Immature natural killer cell (primary cell): ENCODE measurements at places on chromosomes 6 and 20. TPM values are rescaled to one million over a fixed set of nuclear protein-coding genes. Genes with fewer than 3 reads are reported as not detected.

DNA sequence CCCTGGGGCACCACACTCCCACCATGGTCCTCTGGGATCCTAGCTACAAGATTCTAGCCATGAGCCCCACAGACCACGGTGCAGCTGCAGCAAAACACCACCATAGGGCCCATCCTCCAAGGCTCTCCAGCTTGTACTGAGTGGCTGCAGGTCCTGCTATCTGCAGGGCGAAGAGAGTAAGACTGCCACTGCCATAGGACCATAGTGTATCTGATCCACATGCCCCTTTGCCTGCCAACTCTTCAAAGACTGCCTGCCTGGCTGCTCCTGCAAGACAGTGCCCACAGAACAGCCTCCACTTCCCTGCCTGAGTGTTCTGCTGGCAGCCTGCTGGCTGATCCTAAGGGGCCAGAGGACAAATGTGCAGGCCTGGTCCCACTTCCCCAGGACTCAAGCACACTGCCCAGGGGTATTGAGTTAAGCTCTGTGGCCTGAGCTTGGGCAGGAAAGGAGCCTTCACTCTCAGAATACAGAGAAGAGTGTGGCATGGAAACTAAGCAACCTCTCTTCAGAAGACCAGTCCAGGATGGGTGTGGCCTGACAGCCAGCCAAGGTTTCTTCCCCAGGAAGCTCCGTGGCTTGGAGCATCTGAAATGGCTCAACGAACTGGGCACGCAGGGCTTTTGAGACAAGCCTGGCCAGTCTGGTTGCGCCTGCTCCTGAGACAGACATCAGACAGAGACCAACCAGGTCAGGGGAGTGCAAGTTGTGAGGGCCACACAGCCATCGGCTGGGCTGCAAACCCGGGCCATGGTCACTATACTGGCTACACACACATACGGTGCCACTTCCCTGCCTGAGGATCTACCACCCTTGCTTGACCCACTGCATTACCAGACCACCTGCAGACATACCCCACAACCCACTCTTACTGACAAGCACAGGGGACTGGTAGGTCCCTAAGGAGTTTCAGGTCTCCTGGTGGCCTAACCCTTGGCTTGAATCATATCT is 54.5 kb downstream of the RNGTT start:
- H3K27ac ChIP-seq: no peak overlapping the region
- H3K4me1 ChIP-seq: peaks cover 72% of the 10 kb centered on the region
- no peak for DNase-seq
- H3K4me3 ChIP-seq: no peak overlapping the region
- H3K27me3 ChIP-seq: no peaks in the 10 kb centered on the region

GRCh38 chr20:38640521-38640920 is 38.9 kb downstream of the ARHGAP40 start:
- H3K36me3 ChIP-seq: no peaks in the 10 kb centered on the region
- DNase-seq: no peak
- H3K4me1 ChIP-seq: no peaks in the 10 kb centered on the region
- peak overlapping the region; percentile 24 for H3K27ac ChIP-seq

ME1 gene
- not detected for polyA plus RNA-seq

DNA sequence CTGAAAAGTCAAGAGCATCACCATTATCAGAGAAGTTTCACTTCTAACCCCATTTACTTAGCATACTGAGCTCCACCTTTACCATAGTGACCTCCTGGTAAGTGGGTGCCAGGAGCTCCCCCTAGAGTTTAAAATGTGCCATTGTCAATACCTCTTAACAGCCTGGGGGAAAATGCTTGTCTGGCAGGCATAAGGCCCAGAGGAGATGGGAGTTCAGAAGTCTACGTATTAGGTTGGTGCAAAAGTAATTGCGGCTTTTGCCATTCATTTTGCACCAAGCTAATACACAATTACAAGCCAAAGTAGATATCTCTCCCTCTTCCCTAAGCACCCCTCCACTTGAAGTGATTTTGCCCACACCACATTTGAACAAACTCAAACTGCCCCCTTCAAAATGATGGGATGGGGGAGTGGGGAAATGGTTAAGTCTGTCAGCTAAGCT is 919.0 kb downstream of the KIF16B start:
- H3K4me1 ChIP-seq: no peaks in the 10 kb centered on the region
- H3K36me3 ChIP-seq: no peaks in the 10 kb centered on the region
- no peaks in the 10 kb centered on the region for H3K27me3 ChIP-seq
- H3K27ac ChIP-seq: no peak overlapping the region

POU5F1 gene
- 0.15 TPM for polyA plus RNA-seq

- no peak overlapping the region for H3K4me3 ChIP-seq
- no peaks in the 10 kb centered on the region for H3K36me3 ChIP-seq
- H3K4me1 ChIP-seq: peaks cover 2% of the 10 kb centered on the region
Measured at GRCh38 chr6:159640322-159640721, 52.7 kb downstream of the SOD2 start.

DNA sequence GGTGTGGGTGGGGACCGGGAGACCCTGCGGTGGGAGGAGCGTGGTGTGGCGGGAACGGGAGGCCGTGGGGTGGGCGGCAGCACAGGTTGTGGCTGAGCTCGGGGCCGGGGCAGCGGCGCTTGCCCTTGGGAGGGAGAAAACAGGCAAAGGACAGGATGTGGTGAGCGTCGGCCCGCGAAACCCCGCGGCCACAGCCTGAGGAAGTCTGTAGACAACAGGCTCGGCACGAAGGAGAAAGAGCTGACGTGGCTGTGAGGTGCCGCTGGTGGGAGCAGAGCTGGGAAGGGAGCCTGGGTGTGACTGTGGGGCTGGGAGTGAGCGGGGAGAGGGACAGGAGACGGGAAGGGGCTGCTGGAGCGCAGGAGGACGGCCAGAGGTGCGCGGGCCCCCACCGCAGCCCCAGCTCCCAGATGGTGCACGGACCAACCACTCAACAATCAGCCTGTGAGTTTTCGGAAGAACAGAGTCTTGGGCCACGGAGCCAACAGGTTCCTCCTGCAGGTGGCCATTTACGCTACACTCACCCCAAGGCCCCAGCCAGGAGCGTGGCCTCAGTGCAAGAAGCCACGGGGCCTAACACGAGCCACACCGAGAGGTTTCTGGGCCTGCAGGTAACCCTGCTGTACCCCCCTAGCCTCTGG is 202.8 kb downstream of the DLL1 start:
- H3K4me3 ChIP-seq: peak overlapping the region; percentile 79
- H3K4me1 ChIP-seq: peaks cover 59% of the 10 kb centered on the region
- DNase-seq: peak; percentile 83
- H3K27me3 ChIP-seq: peaks cover 30% of the 10 kb centered on the region
- H3K27ac ChIP-seq: peak overlapping the region; percentile 94
- H3K36me3 ChIP-seq: no peaks in the 10 kb centered on the region

GRCh38 chr6:94052749-94053148 is 633.4 kb upstream of the EPHA7 start:
- H3K27ac ChIP-seq: no peak overlapping the region
- H3K4me1 ChIP-seq: no peaks in the 10 kb centered on the region
- H3K36me3 ChIP-seq: no peaks in the 10 kb centered on the region
- H3K27me3 ChIP-seq: no peaks in the 10 kb centered on the region

DSN1 gene
- 9.5 TPM for polyA plus RNA-seq

- H3K27ac ChIP-seq: no peak overlapping the region
- no peak for DNase-seq
- H3K4me1 ChIP-seq: no peaks in the 10 kb centered on the region
- peaks cover 7% of the 10 kb centered on the region for H3K27me3 ChIP-seq
- peaks cover 3% of the 10 kb centered on the region for H3K36me3 ChIP-seq
Measured at GRCh38 chr6:127477658-127478057, 18.5 kb upstream of the KIAA0408 start.

GRCh38 chr6:168515376-168515775 is 74.4 kb downstream of the SMOC2 start:
- H3K4me1 ChIP-seq: no peaks in the 10 kb centered on the region
- no peak overlapping the region for H3K4me3 ChIP-seq
- no peaks in the 10 kb centered on the region for H3K36me3 ChIP-seq
- no peak for DNase-seq

DNA sequence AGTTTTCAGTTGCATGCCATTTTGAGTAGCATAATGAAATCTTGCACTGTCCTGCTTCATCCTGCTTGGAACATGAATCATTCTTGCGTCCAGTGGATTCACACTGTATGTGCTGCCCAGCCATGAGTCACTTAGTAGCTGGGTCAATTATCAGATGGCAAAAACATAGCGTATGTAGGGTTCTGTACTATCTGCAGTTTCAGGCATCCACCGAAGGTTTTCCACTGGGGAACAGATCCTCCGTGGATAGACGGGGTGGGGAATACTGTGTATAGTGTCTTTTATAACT is 61.4 kb downstream of the IL22RA2 start:
- H3K4me1 ChIP-seq: peaks cover 7% of the 10 kb centered on the region
- no peak overlapping the region for H3K27ac ChIP-seq
- DNase-seq: no peak

GRCh38 chr6:150458579-150458978 is 89.8 kb downstream of the IYD start:
- no peak for DNase-seq
- no peaks in the 10 kb centered on the region for H3K4me1 ChIP-seq
- H3K36me3 ChIP-seq: no peaks in the 10 kb centered on the region
- H3K27ac ChIP-seq: no peak overlapping the region
- no peak overlapping the region for H3K4me3 ChIP-seq
- H3K27me3 ChIP-seq: no peaks in the 10 kb centered on the region

PTK6 gene
- not detected for polyA plus RNA-seq

OR2H2 gene
- not detected for polyA plus RNA-seq

DNA sequence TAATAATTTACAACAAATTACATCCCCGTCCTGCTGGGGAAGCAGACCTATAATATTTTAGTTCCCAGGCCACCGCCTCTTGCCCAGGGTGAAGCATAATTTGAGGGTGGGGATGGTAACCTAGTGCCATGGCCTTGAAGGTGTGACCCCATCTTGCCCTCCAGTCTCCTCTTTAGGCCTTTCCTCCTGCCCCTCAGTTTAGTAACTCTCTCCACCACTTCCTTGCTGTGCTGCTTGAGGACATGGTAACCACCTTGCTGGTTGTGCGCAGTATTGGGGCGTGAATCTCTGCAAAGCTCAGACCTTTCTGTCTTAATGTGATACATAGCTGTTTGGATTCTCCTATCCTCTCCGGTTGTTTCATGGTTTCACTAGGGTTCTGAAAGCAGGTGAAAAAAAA is 16.6 kb downstream of the SNX9 start:
- H3K4me3 ChIP-seq: no peak overlapping the region
- H3K27ac ChIP-seq: no peak overlapping the region
- peaks cover 6% of the 10 kb centered on the region for H3K27me3 ChIP-seq
- H3K36me3 ChIP-seq: peaks cover 3% of the 10 kb centered on the region
- peaks cover 14% of the 10 kb centered on the region for H3K4me1 ChIP-seq
- no peak for DNase-seq

DNA sequence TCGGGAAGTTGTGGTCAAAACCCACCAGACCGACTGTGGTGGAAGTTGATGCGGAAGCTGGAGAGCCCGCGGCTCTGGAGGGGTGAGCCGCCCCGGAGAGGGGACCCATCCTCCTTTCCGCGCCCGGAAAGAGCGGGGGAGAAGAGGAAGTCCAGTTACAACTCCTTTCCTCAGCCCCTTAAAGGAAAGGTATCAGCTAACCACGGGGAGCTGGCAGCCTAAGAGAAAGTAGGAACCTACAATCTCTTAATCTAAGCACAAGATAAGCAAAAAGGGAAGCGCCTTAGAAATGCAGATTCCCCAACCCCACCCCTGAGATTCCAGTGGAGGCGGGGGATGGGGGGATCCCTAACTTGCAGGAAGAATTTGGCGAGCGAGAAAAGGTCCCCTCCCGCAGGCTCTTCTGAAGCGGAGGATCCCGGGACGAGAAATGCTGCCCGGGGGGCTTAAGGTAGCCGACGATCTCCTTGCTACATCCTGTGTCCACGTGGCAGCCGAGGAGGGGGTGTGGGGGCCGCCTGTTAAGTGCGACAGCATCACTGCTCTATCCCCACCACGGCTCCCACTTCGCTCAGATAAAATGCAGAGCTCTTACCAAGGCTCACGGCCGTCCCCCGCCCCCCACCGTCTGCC is 87.5 kb downstream of the ZFP64 start:
- peak overlapping the region; percentile 78 for H3K4me3 ChIP-seq
- no peak overlapping the region for H3K27ac ChIP-seq
- H3K27me3 ChIP-seq: peaks cover 23% of the 10 kb centered on the region
- H3K36me3 ChIP-seq: peaks cover 3% of the 10 kb centered on the region
- DNase-seq: peak; percentile 35

GRCh38 chr20:37385659-37386504 is 39.9 kb downstream of the SRC start:
- H3K36me3 ChIP-seq: no peaks in the 10 kb centered on the region
- H3K27ac ChIP-seq: no peak overlapping the region
- H3K4me3 ChIP-seq: peak overlapping the region; percentile 87

PAX1 gene
- not detected for polyA plus RNA-seq

GRCh38 chr6:144008120-144008811 is at the start of gene PLAGL1:
TSS of gene PLAGL1 (minus strand) at chr6:144008259. CDS start at chr6:143948136, 60,123 bp downstream.
- peaks cover 5% of the 10 kb centered on the region for H3K27me3 ChIP-seq
- no peaks in the 10 kb centered on the region for H3K36me3 ChIP-seq
- peak within 1 kb of the TSS; percentile 69 for H3K4me3 ChIP-seq
- no peak within 1 kb of the TSS for H3K27ac ChIP-seq

DNA sequence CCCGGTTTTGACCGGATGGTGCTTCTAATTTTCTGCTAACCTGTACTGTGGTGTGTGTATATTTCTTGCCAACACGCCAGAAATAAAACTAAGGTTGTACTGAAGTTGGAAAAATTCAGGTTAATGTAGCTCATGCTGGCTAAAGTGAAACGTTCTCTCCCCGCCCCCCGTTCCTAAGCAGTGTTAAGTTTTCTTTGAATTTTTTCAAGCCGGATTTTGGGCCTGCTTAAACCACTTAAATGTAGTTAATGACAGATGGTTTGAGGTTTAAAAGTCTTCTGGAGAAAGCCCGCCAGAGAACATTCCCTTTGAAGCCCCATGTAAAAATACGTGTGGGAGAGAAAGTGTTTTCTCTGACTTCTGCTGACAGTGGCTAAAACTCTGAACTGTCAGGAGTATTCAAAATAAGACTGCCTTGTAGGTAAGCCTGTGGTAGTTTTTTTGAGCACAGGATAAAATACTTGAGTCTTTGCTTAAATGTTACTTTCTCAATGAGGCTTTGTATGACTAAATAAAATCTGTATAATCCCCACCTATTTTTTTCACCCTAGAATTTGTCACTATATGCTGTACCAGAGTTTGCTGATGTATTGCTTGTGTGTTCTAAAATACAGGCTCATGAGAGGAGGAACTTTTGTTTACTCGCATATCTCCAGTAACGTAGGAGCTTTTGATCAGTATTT is 101.3 kb downstream of the OR2B2 start:
- H3K4me3 ChIP-seq: peak overlapping the region; percentile 96
- peaks cover 65% of the 10 kb centered on the region for H3K4me1 ChIP-seq
- peak overlapping the region; percentile 98 for H3K27ac ChIP-seq
- H3K36me3 ChIP-seq: no peaks in the 10 kb centered on the region
- no peak for DNase-seq

- no peak for DNase-seq
- peak overlapping the region; percentile 98 for H3K27ac ChIP-seq
- peak overlapping the region; percentile 71 for H3K4me3 ChIP-seq
- H3K27me3 ChIP-seq: peaks cover 16% of the 10 kb centered on the region
- H3K4me1 ChIP-seq: peaks cover 67% of the 10 kb centered on the region
Measured at GRCh38 chr6:41332842-41333736, 2.3 kb upstream of the NCR2 start.

GRCh38 chr20:58328836-58329235 is 19.3 kb downstream of the RAB22A start:
- H3K4me3 ChIP-seq: no peak overlapping the region
- DNase-seq: no peak
- peak overlapping the region; percentile 32 for H3K27ac ChIP-seq
- H3K36me3 ChIP-seq: peaks cover 10% of the 10 kb centered on the region
- no peaks in the 10 kb centered on the region for H3K27me3 ChIP-seq

- H3K27ac ChIP-seq: peak overlapping the region; percentile 66
- DNase-seq: no peak
- peaks cover 7% of the 10 kb centered on the region for H3K27me3 ChIP-seq
- no peak overlapping the region for H3K4me3 ChIP-seq
- H3K36me3 ChIP-seq: peaks cover 10% of the 10 kb centered on the region
Measured at GRCh38 chr6:33699131-33699530, 12.4 kb downstream of the UQCC2 start.
